ENCODE measurements at places on chromosomes 12 and 14.

DNA sequence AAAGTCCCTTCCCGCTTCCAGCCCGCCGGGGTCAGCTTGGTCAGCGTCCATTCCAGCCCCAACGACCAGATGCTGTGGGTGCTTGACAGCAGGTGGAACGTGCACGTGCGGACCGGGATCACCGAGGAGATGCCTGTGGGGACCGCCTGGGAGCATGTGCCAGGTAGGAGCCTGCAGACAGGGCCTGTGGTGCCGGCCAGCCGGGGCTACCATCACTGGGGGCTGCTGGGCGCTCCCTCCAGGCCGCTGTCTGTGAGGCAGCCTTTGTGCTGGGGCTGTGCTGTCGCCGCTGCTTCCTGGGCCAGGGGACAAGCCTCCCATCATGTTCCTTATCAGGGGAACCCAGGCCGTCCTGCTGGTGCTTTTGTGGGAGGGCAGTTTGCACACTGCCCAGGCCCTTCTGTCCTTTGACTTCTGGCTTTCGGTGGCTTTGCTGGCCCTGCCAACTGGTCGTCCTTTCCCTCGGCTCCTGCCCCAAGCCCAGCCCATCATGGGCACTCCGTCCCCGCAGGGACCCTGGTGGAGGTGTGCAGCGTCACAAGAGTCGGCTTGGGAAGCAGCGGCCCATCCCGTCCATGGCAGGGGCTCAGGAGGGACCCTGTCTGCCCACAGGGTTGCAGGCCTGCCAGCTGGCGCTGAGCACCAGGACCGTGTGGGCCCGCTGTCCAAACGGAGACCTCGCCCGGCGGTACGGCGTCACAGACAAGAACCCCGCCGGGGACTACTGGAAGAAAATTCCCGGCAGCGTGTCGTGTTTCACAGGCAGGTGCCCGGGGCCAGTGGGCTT is 12.4 kb downstream of the ANKRD9 start:
- DNase-seq: peak; percentile 76

DNA sequence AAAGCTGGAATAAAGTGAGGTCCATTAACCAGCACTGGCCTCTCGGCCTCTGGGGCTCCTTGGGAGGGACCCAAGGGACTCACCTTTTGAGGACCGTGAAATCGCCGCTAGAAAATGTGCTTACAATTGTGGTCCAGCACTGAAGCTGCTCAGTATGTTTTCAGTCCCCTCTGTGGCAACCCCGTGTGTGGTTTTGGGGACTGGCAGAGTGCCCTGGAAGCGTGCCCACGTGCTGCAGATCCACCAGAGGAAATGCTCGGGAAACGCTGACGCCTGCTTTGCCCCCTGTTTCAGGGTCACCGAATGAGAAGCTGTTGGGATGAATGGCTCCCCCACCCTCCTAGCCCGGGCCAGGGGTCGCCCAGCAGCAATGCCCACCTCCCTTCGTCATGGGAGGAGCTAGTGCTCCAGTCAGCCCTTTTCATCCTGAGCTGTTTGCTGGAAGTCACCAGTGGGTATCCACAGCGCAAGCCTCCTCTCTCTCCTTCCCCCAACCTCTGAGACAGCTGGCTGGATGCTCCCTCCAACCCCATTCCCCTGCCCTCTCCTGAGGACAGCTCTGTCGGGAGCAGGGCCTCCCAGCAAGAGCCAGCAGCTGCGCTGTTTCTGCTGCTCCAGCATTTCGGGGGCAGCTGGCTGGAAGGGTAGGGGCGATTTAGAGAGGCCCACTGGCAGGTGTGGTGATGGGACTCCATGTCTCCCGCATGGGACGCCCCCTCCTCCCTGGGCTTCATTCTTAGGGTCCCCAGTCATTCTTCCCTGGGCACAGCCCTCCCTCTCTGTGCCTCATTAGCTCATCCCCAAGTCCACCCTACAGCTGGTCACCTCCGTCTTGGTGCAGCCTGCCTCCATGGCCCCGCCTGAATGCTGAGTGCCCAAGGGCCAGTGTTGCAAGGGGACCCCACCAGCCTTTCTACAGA is 33.2 kb upstream of the PPP1R13B start:
- peak; percentile 73 for DNase-seq

GRCh38 chr12:92585115-92585727 is 117.6 kb upstream of the PLEKHG7 start:
- DNase-seq: no peak

GRCh38 chr14:61110316-61111082 is 129.5 kb downstream of the SLC38A6 start:
- no peak for DNase-seq

- no peak for DNase-seq
Measured at GRCh38 chr12:84464616-84465015, 448.0 kb downstream of the SLC6A15 start.

DNA sequence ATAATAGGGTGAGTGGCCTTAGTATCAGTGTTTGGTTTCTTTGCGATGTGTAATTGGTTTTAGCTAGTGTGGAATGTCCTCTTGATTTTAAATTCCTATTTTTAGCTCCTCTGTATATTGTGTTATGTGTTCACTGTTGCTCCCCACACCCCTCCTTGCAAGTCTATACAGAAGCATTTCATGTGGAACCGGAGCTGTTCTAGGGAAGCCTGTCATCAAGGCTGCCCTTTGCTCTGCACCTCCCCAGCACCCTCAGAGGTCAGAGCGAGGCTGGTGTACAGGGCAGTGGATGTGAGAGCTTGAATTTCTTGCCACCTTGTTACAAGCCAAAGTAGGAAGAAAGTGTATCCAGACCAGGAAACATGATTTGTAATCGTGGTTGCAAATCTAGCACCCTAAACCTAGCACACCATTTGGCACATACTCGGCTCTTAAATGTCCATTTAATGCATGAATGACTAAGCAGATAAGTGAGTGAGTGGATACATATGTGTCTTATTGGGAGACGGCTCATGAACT is 376.8 kb downstream of the RGS6 start:
- DNase-seq: no peak

DNA sequence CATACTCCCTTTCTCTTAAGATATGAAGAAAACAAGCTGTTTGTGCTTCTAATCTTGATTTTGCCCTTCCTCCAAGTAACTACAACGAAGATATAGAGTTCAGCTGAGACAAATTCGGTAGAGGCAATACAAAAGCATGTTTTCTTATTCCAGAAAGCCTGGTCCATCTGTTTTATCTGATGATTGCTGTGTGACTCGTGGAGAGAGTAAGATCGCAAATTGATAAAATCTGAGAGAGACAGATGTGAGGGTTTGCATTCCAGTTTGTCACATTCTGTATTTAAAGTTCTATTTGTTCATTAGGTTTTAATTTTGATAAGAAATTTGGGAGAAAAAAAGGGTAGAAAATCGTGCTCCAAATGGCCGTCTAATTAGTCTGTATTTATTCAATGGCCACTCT is 192.1 kb downstream of the CPNE8 start:
- DNase-seq: no peak

DNA sequence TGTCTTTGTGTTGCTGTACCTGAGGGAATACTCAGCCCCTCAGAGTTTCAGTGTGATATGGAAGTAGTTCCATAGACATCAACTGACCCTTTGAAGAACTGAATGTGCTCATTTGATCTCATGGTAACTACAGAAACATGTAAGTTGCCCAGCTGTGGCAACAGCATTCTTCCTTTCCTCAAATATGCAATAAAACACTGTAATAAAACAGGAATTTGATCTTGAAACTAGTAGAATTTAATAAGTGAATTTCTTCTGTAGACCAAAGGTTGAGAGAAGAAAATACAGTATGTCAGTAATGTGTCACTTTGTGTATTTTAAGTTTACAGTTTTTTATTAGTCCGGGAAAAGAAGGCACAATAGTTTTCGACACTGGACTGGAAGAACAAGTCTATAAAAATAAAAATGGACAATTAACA is 31.9 kb downstream of the KCTD10 start:
- no peak for DNase-seq

DNA sequence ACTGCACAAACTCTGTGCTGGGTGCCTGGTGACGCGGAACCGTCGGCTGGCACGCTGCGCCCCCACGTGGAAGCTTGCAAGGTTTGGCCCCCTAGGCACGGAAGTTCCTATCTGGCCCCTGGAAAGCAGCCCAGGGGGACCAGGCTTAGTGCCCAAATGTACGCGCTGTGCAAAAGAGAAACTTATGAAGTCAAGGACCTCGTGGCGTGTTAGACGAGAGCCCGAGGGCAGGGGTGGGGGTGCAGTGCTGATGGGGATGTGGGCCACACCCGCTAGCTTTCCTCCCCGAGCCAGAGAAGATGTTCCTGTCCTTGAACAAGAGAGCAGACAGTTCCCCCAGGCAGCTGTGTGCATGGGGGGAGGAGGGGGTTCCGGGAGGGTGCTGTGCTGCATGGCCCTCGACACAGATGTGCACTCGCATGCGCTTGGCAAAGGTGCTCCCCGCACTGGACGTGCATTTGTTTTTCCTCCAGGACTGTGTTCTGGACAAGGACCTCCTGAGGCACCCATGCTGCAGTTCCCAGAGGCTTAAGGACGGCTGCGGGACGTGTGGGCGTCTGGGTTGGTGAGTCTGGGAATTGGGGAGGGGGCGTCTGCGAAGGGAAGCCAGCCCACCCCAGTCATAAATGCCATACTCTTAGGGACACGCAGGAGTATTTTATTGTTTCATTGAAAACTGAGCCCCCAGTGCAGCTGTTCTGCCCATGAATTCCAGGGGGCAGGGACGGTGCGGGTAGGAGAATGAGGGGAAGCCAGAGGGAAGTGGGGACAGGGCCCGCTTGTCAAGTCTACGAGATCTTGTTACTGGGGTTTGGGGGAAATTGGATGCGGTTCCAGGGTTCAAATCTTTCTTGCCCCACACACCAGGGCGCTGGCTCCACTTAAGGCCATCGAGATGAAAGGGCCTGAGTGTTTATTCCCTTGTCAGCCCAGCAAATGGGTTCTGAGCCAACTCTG is 80.0 kb downstream of the NTF3 start:
- peak; percentile 32 for DNase-seq

GRCh38 chr14:84181072-84181471 is 1348.9 kb upstream of the FLRT2 start:
- DNase-seq: no peak

GRCh38 chr12:114030451-114030850 is 64.3 kb upstream of the RBM19 start:
- DNase-seq: no peak

DNA sequence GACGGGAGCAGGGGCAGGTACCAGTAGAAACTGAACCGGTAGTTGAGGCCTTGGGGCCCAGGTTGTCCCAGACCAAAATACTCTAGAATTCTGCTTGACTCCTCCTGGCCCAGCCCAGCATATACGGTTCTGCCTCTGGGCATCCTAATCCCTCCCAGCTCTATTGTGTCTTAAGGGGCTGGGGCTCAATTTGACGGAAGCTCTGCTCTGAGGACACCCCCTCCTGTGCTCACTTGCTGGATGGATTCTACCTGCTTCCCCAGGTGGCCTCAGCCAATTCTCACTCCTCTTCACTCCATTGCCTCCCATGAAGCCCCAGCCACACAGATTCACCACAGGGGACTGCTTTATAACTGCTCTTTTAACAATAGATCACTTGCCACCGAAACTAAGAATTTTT is 219.5 kb upstream of the FKBP4 start:
- no peak for DNase-seq

DNA sequence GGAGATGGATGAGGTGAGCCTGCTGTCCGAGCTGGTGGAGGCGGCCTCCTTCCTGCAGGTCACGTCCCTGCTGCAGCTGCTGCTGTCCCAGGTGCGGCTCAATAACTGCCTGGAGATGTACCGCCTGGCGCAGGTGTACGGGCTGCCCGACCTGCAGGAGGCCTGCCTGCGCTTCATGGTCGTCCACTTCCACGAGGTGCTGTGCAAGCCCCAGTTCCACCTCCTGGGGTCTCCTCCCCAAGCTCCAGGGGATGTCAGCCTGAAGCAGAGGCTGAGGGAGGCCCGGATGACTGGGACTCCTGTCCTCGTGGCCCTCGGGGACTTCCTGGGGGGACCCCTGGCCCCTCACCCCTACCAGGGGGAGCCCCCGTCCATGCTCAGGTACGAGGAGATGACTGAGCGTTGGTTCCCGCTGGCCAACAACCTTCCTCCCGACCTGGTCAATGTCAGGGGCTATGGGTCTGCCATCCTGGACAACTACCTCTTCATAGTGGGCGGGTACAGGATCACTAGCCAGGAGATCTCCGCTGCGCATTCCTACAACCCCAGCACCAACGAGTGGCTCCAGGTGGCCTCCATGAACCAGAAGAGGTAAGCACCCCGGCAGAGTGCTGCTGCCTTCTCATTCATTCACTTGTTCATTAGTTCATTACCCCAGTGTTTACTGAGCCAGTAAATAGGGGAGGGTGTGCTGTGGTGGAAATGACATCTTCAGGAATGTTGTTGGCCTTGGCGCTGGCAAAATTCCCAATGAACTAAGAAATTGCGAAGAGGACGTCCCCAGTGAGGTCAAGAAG is 774 bp upstream of the MANSC4 start:
- DNase-seq: peak; percentile 28

GRCh38 chr14:101027966-101028365 is 124.4 kb upstream of the RTL1 start:
- no peak for DNase-seq

- no peak for DNase-seq
Measured at GRCh38 chr12:107594995-107595394, 90.6 kb upstream of the PWP1 start.

DNA sequence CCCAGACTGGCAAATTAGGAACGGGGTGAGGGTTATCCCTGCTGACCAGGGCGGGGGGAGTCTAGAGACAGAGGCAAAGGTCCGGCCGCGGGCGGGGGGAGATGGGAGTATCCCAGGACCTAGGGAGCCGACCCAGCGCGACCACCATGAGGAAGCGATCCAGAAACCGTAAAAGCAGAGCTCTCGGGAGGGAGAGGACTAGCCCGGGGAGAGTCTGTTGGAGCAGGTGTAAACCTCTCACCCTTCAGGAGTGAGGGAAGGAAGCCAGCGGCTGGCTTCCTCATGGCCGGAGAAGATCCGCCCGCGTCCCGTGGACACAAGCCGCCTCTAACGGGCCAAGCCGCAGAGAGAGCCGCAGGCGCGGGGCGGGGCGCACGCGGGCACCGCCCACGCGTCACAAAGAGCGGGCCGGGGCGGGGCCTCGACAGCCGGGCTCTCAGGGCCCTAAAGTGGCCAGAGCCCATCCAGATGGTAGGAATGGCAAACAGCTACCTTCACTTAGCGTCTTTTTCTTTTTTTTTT is at the start of gene ACRBP:
Gene ACRBP, minus strand, starts transcription at position 350 of the 522 bp plus-strand sequence. Its CDS starts 66 bp downstream, at position 284.
- DNase-seq: peak; percentile 78

- DNase-seq: no peak
Measured at GRCh38 chr14:99508896-99509629, 27.9 kb downstream of the CCNK start.

DNA sequence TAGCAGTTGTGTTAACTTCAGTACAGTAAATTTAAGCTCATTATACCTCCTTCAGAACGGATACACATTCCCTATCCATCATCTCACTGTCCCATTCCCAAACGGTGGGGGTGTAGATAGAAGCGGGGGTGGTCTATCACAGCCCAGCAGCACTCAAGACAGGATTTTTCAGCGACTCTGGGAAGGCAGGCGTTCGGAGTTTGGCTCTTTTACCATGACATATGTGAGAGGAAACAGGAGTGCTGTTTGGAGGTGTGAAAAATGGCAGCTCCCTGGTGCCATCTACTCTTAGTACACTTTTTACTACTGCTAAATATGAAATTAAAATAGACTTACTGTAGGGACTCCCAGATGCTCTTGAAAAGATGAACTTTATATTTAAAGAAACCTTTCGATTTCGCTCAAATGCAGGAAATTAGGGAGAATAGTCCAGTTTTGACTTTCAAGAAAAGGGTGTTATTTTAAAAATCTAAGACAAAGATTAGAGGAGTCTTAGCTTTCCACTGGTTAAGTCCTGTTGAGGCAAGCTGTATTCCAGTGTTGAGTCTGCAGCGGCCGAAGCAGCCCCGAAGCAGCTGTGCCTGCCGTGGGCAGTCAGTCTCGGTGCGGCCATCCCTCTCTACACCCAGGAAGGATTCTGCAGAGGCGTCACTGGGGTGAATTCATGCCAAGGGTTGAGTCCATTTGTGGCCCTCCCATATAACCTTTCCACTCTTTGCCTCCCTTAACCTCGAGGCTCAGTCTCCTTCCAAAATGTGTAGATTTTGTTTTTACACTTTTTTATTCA is 42.1 kb downstream of the KCNMB4 start:
- no peak for DNase-seq
